Left lung (tissue), 14 donors: ENCODE measurements at places on chromosomes 6 and 20.
A peak's percentile ranks its signal among the peaks of the same experiment; 100 is the strongest.

DNA sequence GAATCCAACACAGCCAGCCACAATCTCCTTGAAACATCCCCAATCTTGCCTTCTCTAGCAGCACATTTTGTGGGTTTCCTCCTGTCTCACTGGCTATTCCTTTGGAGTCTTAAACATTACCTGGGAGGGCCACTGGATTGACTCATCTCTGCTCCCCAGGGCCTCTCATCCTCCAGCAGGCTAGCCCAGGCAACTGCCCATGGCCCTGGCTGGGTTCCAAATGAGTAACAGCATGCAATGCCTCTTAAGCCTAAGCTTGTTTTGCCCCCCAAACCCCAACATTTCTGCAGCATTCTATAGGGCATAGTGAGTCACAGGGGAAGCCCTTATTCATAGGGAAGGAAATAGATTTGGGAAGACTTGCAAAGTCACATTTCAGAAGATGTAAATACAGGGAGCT is 204.9 kb downstream of the FOXA2 start:
- no peak for DNase-seq

DNA sequence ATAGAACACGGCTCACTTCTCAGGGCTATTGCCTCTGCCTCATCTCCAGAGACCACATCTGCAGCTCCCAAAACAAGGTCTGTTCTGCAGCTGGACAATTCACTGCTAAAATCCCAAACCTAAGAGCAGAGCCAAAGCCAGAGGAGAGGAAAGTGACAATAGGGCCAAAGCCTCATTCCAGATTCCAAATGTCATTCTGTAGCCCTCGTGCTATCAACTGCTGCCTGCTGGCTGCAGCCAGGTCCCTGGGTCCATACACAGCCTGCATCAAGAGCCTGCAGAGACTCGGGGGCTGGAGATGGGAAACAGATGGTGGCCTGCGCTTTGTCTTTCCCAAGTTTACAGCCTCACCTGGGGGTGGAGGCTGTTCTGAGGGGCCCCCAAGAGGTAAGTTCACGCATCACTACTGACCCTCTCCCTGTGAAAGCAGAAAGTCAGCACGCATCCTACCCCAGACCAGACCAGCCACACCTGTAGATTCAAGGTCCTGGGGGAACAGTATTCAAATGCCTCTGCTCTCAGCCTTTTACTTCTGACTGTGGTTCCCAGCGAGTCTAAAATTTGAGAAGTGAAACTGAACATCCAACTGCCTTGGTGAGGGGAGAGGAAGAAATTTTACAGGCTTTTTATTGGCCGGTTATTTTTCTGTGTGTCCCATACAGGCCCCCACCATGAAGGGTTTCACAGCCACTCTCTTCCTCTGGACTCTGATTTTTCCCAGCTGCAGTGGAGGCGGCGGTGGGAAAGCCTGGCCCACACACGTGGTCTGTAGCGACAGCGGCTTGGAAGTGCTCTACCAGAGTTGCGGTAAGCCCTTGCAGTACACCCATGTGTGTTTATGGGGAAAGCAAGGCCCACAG is at the start of gene LY86:
Gene LY86, plus strand, starts transcription at position 657 of the 860 bp plus-strand sequence. Its CDS starts 15 bp downstream, at position 672.
- DNase-seq = peak; percentile 48

DNA sequence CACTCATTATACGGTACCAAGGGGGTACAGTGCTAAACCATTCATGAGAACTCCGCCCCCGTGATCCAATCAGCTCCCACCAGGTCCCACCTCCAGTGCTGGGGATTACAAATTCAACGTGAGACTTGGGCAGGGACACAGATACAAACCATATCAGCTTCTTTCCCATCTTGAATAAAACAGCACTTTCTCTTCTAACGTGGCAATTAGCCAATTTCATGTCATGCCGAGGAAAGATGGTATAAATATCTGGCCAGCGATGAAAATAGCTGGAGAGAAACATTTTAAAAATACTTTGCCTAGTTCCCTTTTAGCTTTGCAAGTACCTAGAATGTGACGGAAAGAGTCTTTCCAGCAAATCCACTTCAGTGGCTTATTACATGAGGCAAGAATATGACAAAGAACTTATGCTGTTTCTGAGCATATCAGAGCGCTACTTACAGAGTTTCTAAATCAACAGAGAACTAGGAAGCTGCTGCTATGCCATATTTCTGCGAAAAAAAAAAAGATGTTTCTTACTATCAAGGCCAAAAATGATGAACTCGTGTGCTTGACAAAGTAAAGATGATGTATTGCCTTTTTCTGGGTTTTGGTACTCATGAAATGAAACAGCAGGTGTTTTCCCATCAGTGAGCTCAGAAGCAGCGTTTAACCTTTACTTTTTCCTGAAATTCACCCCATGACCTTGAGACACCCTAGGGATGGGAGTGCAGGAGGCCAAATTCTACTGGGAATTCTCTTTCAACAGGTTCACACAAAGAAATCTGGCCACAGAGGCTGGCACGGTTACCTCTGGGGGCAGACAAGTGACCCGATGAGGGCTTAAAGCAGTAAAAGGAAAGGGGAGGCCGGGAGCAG is 37.9 kb downstream of the AGPAT4 start:
- DNase-seq = peak; percentile 35

DNA sequence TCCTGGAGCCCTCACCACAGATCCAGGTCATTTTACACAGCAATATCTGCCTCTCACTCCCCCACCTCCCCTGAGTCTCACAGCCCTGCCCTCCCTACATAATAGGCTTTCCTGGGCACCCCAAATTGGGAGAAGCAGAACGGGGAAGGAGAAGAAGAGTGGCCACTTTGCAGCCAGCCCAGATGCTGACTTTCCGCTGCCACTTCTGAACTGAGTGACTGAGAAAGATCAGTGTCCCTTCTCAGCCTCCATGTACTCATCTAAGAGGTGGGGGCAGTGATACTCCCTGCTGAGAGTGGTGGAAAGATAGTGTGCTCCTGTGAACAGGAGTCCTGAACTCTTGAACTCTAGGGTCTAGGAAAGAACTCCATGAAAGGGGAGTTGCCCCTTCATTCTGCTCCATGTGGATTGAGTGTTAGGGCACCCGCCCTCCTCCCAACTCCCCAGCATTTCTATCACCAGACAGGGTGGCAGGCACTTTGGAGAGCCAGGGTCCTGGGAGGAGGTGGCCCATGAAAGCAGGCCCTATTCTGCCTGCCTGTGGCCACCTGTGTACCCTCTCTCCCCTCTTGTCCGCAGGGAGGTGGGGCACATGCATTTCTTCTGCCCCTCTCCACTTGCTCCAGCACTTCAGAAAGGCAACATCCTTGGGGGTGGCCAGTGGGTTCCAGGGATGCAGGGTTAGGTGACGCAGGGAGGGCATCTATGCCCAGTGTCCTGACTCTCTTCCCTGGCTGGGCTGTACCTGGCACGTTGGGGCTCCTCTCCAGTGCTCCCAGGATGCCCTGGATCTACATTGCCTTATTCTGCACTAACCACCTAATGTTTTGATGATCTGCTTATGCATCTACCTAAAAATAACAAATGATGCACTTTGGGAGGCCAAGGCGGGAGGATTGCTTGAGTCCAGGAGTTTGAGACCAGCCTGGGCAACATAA is 38.3 kb upstream of the MRPS18A start:
- DNase-seq = peak; percentile 15

DNA sequence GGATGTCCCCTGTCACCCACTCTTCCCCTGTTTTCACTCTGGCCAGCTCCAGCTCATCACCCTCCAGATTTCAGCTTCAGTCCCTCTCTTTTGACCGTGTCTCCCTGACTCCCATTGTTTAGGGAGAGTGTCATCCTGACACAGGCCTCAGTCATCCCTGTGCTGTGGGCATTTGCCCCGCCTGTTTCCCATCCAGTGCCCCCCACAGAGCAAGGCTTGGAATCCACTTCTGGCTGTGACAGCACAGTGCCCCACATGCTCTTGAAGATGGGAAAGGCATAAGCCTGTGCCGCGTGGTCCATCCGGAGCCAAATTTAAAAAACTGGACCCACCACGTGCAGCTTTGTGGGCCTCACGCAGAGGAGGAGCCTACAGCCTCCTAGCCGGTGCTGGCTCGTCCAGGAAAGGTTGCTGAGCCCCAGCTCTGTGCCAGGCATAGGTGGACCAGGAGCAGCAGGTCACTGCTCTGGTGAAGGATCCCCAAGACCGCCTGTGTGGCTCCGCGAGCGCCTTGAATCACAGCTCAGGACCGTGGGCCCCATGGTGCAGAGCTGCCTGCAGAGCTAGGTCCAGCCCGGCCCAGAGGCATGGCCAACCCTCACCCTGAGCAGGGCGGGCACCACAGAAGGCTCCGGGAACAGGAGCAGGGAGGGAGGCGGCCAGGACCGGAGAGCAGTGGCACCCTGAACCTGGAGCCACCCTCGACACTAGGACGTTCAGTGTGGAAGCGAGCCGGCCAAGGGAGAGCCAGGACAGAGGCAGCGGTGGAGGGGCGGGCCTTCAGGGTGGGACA is 172.8 kb downstream of the CDH4 start:
- DNase-seq = no peak

DNA sequence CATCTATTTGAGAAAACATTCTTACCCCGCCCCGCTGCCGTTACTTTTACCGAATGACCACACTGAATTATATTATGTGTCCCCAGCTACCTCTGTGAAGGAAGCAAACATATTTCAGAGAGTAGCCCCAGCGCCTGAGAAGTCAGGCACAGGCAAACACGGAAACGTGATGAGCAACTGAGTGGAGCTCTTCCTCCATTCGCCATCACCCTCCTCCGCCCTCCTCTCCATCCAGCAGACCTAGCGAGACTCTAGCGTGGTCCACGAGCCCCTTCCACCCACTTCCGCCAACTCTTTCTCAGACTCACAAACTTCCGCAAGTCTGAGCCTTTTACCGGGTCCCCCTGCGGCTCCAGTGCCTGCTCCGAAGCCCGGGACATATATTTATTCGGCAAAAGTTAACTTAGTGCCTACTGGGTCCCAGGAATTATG is 582 bp downstream of the SNRPB start:
- DNase-seq = no peak

DNA sequence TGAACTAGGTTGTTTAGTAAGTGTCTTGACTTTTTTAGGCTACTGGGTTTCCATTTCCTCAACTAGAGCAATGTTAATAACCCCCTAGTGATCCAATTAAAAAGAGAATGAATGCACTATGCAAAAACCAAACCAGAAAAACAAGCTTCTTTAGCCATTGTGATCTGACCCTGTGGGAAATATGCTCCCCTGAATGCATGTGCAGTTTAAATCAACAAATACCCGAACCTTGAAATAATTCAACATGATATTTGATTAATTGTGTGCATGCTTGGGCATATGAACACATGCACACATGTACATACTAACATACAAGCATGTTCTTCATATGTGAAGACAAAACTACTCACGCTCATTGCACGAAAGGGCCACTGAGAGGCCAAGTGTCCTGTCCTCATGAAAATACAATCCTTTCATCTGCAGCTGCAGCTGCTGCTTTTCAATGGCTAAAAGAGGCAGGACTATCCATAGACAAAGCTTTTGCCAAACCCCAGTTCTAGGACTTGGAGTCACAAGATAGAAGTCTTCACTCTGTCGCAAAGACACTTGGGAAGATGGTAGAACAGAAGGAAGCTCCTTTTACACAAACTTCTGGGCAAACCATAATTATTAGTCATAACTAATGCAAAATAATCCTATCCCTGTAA is 207.1 kb upstream of the POU3F2 start:
- DNase-seq = no peak

DNA sequence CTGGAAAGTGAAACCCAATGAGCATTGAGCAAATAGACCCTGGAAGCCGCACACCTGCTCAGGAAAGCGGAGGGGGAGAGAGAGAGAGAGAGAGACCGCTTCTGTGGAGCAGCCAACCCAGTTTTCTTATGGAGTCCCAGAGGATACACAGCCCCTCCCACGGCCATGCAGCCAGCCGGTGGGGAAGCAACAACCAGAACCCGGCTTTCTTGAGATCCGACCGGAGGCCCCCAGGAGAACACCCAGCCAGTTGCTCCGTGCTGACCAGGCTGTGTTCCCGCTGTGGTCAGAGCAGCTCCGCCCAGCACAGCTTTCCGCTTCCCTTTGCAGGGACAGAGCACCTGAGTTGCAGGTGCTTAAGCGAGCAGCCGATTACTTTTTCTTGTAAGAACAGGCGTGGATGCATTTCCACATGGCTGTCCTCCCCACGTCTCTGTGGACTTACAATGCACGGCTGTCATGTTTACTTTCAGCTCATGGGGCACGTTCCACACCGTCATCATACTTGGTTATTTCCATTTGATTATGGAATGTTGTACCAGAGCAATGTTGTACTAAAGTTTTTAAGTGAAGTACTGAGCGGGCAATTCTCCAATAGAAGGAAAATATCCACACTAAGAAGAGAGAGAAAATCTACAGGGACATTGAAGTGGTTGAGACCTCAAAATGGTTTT is 381.9 kb downstream of the THBS2 start:
- DNase-seq = no peak

GRCh38 chr6:134936476-134936875 is 13.4 kb downstream of the ALDH8A1 start:
- DNase-seq = no peak

GRCh38 chr6:156832669-156833068 is 55.5 kb downstream of the ARID1B start:
- no peak for DNase-seq

DNA sequence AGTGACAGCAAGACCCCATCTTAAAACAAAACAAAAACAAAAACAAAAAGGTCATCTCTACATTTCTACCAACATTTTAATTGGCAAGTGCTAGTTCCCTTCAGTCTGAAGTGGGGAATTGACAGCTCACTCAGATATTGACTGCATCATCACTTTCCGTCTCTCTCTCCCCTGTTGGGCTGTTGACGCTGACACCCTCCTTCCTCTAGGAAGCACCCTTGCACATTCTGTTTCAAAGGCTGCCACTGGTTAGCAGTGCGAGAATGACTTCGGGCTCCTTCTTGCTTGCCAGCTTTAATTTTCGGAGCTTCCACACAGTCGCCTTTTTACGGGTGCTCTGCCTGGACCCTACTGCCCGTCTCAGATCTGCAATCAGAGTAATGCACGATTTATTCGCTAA is 96.6 kb upstream of the INSM1 start:
- no peak for DNase-seq

- DNase-seq = no peak
These were observed 129.1 kb upstream of the DOK5 start for GRCh38 chr20:54346276-54346675.

- no peak for DNase-seq
These were observed 379.8 kb upstream of the CDH4 start for GRCh38 chr20:60872224-60872623.

DNA sequence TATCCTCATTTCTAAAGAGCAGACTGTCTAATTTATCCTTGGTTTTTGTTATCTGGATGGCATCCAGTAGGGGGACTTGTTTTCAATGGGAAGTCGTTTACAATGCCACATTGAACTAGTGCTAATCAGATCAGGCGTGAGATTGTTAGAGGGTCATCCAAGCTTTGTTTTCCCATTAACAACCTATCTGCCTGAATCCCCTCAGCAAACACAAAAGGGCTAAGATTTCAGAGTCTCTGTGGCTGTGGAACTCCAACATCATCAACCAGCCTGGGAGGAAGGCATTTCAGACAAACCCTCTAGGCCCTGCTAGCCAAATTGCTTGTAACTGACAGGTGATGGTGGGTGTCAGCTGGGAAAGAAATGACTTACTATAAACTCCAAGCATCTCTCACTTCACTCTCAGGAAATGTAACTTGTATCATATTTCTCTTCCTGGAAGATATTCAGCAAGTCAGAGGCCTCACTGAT is 47.7 kb downstream of the COL19A1 start:
- no peak for DNase-seq

- DNase-seq = no peak
These were observed 182.5 kb upstream of the PDE10A start for GRCh38 chr6:165845493-165845892.

- no peak for DNase-seq
These were observed 15.4 kb downstream of the FNDC1 start for GRCh38 chr6:159184559-159184958.
